ENCODE measurements at places on chromosomes 2 and 18.

GRCh38 chr18:58501066-58501896, 127.6 kb downstream of the ALPK2 start:
- DNase-seq: no peak

DNA sequence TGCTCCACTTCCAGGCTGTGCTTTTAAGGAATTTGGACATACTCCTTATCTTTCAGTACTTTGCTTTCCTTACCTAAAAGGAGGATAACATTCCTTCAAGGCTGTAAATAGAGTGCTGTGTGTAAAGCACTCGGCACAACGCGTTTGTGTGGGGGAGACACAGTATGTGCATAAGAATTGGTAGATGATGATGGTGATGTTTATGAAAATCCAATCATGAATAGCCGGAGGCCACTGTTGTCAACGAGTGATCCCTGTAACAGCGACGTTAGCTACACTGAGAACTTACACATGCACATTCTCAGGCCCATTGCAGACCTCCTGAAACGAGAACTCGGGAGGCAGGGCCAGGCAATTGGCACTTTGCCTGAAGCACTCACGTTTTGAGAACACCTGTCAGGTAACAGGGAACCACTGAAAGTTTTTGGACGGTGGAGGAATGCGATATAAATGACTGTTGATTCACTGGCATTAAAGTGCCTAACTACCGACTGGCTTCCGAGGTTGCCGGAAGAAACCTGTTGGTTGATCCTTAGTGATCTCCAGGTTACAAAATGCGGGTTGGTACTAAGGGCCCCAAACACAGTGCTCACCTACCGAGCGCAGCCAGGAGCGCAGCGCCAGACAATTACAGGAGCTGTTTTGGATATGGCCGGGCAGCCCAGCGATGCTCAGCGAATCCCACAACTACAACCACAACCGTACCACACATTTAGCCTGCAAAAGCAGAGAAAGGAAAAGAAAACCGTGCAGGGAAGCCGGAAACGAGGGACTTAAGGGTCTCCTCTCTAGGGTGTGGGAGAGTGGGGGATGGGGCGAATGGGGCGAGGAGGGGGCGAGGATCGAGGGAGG, 1.0 kb upstream of the MAP4K4 start:
- no peak for DNase-seq

DNA sequence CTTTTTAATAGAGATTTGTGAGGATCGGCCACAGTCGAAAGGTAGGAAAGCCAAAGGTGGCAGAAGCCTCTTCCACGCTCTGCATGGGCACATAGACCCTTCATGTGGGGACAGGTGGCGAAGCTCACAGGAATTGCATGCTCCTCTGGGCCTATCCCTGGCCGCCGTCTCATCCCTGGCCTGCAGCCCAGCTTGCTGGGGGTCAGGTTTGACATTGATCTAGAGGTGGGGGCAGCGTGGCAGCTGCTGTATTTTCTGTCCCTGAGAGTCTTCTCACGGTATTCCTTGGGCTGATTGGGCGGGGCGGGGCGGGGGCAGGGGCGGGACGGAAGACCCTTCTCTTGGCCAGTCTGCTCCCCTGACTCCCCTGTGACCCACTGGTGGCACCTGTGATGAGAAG, 48.9 kb downstream of the STK25 start:
- no peak for DNase-seq

GRCh38 chr18:2547477-2548087, 23.7 kb downstream of the METTL4 start:
- DNase-seq: no peak

DNA sequence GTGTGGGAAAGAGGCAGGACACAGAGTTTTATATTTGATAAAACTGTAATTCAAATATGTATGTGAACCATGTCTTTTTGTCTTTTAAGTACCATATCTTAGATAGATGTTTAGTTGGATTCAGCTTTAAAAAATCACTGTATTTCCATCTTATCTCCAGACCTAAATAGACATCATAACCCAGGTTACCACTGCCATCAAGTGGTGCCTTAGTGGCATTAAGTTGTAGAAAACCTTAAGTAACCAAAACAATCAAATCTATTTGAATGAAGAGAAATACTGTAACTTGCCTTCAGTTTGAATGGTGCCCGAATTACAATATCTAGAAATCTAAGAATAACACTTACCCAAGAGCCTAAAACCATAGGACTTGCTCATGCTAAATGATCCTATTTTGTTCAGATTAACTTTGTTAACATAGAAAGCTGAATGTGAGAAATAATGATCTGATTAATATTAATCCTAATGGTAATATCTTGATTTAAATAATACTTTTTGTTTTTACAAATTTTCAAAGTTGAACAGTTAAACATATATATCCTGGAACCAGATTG, 92.5 kb upstream of the MAP2 start:
- no peak for DNase-seq

DNA sequence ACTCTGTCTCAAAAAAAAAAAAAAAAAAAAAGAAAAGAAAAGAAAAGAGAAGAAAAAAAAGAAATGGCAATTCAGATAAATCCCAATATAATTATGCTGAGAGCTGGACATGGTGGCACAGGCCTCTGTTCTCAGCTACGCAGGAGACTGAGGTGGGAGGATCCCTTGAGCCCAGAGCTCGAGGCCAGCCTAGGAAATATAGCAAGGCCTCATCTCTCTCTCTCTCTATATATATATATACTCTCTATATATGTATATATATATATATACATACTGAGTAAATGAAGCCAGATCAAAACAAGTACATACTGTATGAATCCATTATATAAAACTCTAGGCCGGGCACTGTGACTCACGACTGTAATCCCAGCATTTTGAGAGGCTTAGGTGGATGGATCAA, 30.6 kb upstream of the MYCN start:
- DNase-seq: no peak

DNA sequence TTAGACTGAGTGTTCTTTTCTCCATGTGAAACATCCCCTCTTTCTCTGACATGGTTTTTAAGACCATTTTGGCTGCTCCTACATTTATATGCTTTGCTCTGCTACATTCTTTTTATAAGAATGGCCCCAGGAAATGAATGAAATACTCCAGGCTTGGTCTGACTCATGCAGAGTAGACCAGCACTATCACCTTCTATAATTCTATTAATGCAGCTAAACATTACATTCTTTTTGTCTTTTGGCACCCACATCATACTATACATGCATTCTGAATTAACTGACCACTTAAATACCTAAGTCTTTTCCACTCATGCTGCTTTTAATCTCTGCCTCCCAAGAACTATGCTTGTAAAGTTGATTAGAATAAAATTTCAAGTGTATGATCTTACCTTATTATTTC, 94.1 kb downstream of the AAK1 start:
- DNase-seq: no peak

DNA sequence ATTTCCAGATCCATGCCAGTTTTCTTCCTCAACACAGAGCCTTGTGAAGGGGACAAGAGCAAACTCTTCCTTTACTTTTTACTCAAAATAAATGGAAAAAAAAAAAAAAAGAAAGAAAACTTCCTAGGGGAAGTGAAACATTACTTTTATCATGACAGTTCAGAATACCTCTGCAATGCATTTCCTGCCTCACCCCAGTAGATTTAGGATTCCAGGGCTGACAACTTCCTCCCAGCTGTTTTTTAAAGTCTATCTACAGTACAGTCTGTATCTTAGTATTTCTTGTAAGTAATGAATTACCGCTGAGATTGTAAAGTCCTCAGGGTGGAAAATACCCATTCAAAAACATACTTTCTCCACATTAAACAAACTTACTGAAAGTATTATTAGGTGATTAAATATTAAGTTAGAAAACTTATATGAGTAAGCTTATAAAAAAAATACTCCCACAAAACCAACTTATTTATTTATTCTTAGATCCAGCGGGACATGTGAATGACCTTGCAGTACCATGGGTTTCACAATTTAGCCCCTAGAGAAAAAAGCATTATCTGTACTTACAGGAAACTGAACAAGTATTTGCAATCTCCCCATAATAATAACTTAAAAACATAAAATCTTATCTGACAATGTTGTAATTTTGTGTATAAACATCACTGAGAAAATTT, 117.7 kb downstream of the RBMS1 start:
- no peak for DNase-seq

GRCh38 chr2:224023188-224023587, 15.9 kb downstream of the SERPINE2 start:
- no peak for DNase-seq

DNA sequence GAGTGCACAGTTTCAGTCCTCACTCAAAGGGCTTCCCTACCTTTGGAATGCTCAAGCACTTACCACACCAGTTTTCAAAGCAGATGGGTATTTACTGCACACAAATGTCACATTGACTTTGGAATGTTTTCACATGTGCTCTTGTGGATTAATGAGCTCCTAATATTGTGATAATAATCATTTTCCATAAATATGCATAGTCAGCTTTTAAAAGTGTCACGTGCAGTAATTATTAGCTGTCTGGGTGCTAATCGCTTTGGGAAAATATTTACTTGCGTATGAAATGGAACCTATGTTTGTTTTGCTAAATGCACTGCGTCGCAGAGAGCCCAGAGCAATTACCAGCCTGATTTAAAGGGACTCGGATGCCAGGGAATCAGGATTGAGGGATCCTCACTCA, 229.3 kb downstream of the SMAD2 start:
- no peak for DNase-seq

- no peak for DNase-seq
Observed at GRCh38 chr18:34321066-34321465, 96.4 kb upstream of the NOL4 start.

- DNase-seq: no peak
Observed at GRCh38 chr2:62641410-62641843, 64.1 kb upstream of the EHBP1 start.

DNA sequence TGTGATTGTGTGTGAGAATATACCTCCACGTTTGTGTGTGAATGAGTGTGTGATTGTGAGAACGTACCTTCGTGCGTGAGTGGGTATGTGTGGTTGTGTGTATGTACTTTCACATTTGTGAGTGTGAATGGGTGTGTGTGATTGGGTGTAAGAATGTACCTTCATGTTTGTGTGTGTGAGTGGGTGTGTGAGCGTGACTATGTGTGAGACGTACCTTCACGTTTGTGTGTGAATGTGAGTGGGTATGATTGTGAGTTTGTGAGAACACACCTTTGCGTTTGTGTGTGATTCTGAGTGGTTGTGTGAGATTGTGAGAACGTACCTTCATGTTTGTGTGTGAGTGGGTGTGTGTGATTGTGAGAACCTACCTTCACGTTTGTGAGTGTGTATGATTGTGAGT, 5.8 kb upstream of the ADCY3 start:
- DNase-seq: no peak

GRCh38 chr18:77023102-77023782, 109.3 kb downstream of the MBP start:
- no peak for DNase-seq

DNA sequence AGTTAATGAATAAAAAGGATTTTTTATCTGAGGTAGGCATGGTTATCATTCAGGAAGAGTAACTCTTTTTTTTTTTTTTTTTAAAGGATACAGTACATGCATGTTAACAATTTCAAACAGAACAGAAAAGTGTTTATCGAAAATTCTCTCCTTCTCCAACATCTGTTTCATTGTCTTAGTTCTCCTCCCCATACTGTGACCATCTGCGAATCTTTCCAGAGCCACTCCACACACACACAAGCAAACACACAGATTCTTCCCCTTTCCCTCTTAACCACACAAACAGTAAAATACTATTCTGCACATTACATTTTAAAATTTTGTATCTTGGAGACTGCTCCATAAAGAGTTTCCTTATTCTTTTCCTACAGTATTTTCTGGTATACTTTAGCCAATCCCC, 38.0 kb downstream of the NPC1 start:
- no peak for DNase-seq

GRCh38 chr2:97702731-97703470, 10.5 kb upstream of the ZAP70 start:
- no peak for DNase-seq

DNA sequence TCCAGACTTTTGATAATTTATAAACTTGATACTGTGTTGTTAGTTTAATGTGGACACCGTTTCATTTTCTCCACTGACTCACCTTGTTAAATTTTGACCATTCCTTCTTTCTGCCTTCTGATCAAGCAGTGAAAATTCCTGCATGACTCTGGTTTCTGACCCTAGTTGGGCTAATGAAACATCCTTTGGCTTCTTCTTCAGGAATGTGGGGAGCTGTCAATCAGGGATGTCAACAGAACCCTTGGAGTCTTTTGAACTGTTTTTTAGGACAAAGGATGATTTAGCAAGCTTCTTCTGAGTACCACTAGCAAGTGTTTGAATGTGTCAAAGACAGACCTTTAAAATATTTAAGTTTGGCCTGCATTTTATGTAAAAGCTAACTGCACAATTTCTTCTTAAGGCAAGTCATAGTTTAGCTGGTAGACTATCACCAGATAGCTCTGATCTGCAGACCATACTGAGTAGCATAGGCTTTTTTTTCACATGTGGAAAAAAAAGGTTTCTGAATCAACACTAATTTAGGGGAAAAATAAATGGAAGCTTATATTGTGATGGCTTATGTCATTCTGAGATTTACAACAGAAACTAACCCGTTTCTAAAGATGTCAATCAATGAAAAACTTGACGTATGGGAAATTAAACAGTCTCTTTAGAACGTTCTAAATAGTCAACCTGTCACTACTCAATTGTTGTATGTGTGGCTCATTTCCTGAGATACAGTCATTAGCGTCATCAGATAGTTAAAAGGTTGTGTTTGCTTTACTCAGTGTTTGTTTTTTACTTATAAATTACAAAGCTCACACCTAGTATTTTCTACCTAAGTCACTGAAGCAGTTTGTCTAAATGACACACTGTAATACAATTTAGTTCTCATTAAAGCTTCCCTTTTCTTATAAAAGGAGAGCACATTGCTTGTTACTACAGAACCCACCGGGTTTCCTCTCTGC, 311.4 kb downstream of the PTPRM start:
- DNase-seq: no peak

DNA sequence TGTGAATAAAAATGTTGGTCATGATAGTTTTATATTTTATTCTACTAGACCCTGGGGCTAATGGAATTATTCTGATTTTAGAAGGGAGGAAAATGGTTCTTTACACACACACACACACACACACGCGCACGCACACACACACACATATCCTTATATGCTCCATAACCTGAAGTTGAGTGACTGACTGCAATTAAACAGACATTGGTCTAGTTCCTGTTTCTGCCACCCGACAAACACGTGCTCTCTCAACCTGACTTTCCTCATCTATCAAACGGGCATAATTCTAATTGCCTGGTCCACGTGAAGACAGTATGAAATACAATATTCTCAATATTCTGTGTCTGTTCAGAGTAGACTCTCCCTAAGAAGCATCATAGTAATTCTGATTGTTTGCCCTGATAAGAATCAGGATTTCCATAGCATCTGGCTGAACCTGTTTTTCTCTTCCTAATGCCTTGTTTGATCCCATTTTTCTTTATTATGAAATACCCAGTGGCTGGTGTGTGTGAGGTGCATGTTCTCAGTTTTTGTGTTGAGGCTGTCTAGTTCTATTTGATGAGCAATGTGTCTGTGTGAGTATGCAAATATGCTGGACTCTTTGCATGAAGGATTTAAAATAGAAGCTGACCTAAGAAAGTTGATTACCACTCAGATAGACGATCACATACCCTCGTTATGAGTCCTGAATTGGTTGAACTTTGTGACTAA, 51.0 kb downstream of the SETBP1 start:
- no peak for DNase-seq

GRCh38 chr2:78051480-78051879, 529.3 kb upstream of the LRRTM4 start:
- DNase-seq: no peak

All from neural crest cell (in vitro differentiated cells).